GM23248 (cell line): ENCODE measurements at places on chromosomes 2 and 18. TPM values are rescaled to one million over a fixed set of nuclear protein-coding genes. Genes with fewer than 3 reads are reported as not detected.

Gene PAX8
- 13.1 and 20.4 TPM in 2 replicates for polyA plus RNA-seq

Gene POTEC
- not detected in 2 replicates for polyA plus RNA-seq

Gene DYTN
- not detected in 2 replicates for polyA plus RNA-seq

Gene CD302
- polyA plus RNA-seq = 9.9 and 10.5 TPM in 2 replicates

Gene CYP1B1
- polyA plus RNA-seq = 112 and 116 TPM in 2 replicates

Gene ACVR1C
- 0.05 TPM in 1 of 2 replicates, not detected in the other for polyA plus RNA-seq

Gene ARHGAP25
- not detected in 2 replicates for polyA plus RNA-seq

GRCh38 chr2:219701847-219702634, 74.6 kb downstream of the SLC4A3 start:
- no peak overlapping the region for H3K4me3 ChIP-seq
- H3K27me3 ChIP-seq = peaks cover 22% of the 10 kb centered on the region
- H3K36me3 ChIP-seq = no peaks in the 10 kb centered on the region
- no peak overlapping the region for H3K27ac ChIP-seq
- H3K4me1 ChIP-seq = 0 out of 2 replicates have a peak, but pooled peaks cover 4% of the 10 kb centered on the region

DNA sequence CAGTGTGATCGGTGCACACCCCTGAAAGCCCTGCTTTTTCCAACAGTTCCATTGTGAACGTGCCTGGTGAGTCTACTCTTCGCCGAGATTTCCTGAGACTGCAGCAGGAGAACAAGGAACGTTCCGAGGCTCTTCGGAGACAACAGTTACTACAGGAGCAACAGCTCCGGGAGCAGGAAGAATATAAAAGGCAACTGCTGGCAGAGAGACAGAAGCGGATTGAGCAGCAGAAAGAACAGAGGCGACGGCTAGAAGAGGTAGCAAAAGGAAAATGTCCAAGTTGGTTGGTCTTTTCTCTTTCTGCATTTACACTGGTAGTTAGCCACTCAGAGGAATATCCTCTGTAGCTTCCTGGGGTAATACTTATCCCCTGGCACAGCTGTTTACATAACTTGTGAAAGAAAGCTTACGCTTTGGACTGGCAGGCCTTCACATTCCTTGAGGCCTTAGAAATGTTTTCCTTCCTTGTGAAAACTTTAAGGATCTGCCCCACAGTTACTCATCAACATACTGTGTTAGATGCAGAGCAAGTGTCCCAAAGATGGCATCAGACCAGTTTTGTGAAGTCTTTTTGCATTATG, 146.6 kb downstream of the MAP4K4 start:
- H3K4me1 ChIP-seq = peaks cover 33% of the 10 kb centered on the region
- peak; percentile 87 for DNase-seq
- peak overlapping the region; percentile 65 for H3K27ac ChIP-seq
- peaks cover 79% of the 10 kb centered on the region for H3K36me3 ChIP-seq
- no peaks in the 10 kb centered on the region for H3K27me3 ChIP-seq

DNA sequence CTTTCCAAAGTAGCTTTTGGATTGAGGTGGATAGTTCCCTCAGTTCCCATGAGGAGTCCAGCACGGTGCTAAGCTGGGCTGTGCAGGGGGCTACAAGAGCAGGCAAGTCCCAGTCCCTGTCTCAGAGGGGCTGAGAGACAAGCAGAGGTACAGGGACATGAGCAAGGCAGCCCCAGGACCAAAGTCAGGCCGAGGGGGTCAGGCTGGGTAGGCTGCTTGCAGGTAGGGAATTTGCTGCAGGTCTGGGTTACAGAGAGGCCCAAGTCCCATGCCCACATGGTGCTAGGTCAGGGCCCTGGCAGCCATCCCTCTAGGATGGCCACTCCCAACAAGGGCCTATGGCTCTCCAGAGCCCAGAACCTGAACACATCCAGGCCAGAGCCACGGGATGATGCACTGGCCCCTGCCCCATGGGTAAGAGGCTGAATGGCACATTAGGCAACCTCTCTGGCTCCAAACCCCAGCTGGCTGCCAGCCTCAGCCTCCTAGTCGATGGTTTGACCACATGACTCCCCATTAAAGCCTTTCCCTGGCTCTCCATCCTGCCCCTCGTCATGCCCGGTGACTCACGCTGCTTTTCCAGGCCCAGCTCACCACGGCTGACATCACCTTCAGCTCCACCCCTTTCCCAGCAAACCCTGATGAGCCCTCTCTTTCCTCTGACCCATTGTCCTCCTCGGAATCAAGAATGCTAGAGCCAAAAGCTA, 83.7 kb downstream of the SDC1 start:
- peak overlapping the region; percentile 75 for H3K27ac ChIP-seq
- H3K4me1 ChIP-seq = peaks cover 21% of the 10 kb centered on the region
- DNase-seq = peak; percentile 98
- no peak overlapping the region for H3K4me3 ChIP-seq
- H3K27me3 ChIP-seq = no peaks in the 10 kb centered on the region
- no peaks in the 10 kb centered on the region for H3K36me3 ChIP-seq

DNA sequence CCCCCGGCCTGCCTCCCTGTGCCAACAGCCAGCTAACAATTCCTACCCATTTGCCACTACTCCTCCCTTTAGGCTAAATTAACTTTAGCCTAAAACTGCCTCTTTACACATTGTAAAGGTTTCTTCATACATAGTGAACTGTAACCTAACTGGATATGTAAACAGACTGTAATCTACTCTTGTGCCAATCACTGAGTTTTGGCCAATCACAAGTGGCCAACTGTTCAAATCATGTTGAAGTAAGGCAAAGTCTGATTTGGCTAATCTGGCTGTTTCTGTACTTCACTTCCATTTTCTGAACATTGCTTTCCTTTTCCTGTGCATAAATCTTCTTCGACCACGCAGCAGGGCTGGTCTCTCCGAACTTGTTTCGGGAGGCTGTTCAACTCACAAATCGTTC, 103.6 kb upstream of the LYPD6 start:
- DNase-seq = no peak
- no peaks in the 10 kb centered on the region for H3K36me3 ChIP-seq
- H3K27me3 ChIP-seq = peaks cover 11% of the 10 kb centered on the region; the same call in 1 of the 2 replicates

DNA sequence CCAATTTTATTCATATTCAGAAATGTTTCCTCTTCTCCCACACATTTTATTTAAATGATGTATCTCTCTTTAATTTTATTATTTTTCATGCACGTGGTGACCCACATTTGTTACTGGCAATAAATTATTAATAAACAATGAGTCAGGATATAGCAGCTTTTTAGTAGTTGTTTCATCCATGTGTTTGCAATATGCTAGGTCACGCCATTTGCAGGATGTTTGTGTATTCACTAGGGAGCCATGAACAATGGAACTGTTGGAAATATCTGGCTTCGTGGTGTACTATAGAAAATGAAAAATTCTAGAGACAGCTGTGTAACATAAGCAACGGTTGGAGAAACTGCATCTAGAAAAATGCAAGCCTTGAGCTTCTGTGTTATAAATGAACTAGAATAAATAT, 176.0 kb upstream of the COL3A1 start:
- H3K36me3 ChIP-seq = no peaks in the 10 kb centered on the region
- H3K4me3 ChIP-seq = no peak overlapping the region
- peak; percentile 68 for DNase-seq

GRCh38 chr2:230422149-230422548, 6.1 kb downstream of the SP100 start:
- H3K27me3 ChIP-seq = no peaks in the 10 kb centered on the region
- H3K27ac ChIP-seq = no peak overlapping the region
- peaks cover 2% of the 10 kb centered on the region; the same call in 1 of the 2 replicates for H3K36me3 ChIP-seq
- DNase-seq = no peak
- no peak overlapping the region for H3K4me3 ChIP-seq

DNA sequence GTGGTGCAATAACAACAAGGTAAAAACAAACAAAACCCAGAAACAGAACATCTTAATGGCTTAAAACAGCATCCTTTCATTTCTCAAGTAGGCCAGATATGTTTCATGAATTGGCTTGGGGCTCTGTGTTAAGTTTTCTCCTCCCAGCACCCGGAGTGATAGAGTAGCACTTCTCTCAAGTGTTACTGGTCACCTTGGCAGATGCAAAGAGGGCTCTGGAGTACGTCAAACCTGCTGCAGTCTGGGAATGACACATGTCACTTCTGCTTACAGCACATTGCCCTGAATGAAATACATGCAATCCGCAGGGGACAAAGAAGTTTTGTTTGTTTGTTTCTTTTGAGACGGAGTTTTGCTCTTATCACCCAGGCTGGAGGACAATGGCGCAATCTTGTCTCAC, 639.3 kb downstream of the CNTNAP5 start:
- H3K36me3 ChIP-seq = no peaks in the 10 kb centered on the region
- H3K4me1 ChIP-seq = no peaks in the 10 kb centered on the region
- H3K27ac ChIP-seq = no peak overlapping the region

DNA sequence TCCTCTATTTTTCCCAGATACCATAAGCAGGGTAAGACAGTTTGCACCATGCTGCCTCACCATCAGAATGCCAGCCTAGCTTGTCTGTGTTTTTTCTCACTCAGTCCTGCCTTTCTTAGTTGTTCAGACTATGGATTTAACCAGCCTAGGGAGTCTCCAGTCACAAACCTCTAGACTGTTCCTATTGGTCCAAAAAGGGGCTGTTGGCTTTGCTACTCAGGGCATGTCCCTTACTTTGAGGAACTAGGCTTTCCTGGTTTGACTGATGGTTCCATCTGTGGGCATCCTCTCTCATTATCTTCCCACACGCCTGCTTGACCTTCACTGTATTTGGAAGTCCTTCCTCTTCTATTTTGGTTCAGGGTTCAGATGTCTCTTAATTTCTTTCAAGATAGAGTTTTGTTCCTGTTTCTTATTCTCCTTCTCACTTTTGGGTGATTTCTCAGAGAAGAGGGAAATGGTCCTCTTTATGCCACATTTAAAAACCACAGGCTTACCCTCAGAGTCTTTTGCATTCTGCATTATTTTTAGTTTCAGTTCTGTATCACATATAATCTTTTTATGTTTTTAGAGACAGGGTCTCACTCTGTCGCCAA, 31.3 kb upstream of the TMEM131 start:
- no peak overlapping the region for H3K4me3 ChIP-seq
- H3K27ac ChIP-seq = no peak overlapping the region
- H3K27me3 ChIP-seq = peaks cover 13% of the 10 kb centered on the region; the same call in 1 of the 2 replicates
- H3K36me3 ChIP-seq = no peaks in the 10 kb centered on the region
- DNase-seq = no peak

- H3K4me1 ChIP-seq = no peaks in the 10 kb centered on the region
- DNase-seq = no peak
- no peaks in the 10 kb centered on the region for H3K27me3 ChIP-seq
- no peak overlapping the region for H3K4me3 ChIP-seq
Observed at GRCh38 chr2:126222278-126222677, 433.7 kb upstream of the GYPC start.

DNA sequence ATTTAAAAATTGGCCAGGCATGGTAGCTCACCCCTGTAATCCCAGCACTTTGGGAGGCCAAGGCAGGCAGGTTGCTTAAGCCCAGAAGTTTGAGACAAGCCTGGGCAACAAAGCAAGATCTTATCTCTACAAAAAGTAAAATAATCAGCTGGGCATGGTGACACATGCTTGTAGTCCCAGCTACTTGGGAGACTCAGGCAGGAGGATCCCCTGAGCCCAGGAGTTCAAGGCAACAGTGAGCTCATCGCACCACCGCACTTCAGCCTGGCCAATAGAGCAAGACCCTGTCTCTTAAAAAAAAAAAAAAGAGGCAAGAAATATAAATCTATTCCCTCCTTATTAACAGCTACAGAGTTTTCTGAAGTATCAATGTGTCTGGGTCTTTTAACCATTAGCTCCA, 51.9 kb downstream of the ESCO1 start:
- peaks cover 3% of the 10 kb centered on the region; the same call in 1 of the 2 replicates for H3K36me3 ChIP-seq
- DNase-seq = peak; percentile 4
- H3K27me3 ChIP-seq = no peaks in the 10 kb centered on the region

DNA sequence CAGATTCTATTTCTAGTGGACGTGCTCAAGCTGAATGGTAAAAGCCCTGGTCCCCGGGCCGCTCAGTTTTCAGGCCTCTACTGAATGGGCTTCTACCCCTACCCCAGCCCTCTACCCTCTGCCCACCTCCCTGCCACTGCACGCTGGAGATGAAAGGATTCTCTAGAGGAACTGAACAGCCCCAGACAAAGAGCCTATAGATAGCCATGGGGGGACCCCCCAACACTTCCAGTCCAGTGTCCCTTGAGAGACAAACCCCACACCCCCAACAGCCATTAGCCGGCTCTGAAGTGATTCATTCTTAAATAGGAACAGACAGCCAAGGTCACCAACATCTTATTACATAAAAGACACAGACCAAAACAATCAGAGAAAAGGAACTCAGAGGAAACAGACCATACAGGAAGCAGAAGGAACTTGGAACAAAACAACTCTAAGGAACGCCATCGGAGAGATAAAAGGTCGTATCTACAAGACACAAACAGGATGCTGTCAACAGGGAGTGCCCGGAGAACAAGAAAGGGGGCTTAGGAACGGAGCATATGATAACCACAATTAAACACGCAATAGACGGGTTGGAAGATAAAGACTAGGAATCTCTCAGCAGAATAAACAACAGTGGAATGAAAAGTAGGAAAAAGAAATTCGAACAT, 23.5 kb downstream of the TMEM37 start:
- H3K4me1 ChIP-seq = no peaks in the 10 kb centered on the region
- no peak for DNase-seq
- H3K4me3 ChIP-seq = no peak overlapping the region
- no peak overlapping the region for H3K27ac ChIP-seq

DNA sequence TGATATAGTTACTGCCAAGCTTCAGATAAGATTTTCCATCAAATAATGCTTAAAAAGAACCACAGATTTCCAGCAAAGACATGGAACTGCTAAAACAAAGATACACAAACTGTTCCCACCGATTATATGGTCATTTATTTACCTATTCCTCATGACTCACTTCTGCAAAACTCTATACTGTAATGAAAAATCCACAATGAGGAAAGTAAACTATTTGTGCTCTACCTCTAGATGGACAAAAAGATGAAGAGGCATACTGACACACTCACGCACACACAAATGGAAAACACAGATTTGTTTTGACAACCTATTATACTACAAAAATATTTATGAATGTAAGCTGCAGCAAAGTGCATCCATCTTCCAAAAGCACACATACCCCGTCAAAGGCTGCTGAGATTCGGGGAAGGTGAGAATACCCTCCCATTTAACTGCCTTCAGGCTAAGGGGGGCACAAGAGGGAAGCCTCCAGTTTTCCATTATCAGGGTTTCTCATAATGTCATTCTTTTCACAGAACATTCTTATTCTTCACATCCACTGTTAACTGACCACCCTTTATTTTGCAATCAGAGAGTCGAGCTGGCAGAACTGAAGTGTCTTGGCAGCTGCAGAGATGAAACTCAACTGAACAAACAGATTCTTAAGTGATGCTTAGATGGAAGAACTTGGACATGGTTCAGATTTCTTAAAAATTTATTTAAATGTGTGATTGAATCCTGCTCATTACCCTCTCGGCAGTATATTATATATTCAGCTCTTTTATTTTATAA, 115.9 kb upstream of the TANK start:
- peak; percentile 63 for DNase-seq
- peaks cover 22% of the 10 kb centered on the region for H3K4me1 ChIP-seq
- H3K27ac ChIP-seq = no peak overlapping the region
- no peaks in the 10 kb centered on the region for H3K27me3 ChIP-seq
- H3K36me3 ChIP-seq = no peaks in the 10 kb centered on the region

DNA sequence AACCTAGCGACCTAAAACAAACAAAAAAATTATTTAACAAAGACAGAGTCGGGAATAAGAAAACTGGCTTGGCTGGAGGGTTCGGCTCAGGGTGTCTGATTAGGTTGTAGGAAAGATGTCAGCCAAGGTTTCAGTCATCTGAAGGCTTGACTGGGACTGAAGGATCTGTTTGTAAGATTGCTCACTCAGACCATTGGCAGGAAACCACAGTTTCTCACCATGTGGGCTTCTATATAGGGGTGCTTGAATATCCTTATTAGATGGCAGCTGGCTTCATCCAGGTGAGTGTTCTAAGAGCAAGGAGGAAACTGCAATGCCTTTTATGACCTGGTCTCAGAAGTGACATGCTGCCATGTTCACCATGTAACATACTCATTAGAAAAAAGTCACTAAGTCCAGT, 999 bp upstream of the IL36B start:
- H3K27ac ChIP-seq = no peak overlapping the region
- no peaks in the 10 kb centered on the region for H3K36me3 ChIP-seq
- DNase-seq = no peak
- H3K27me3 ChIP-seq = peaks cover 24% of the 10 kb centered on the region
- H3K4me3 ChIP-seq = no peak overlapping the region
